Smooth muscle cell of the coronary artery (primary cell): ENCODE measurements at places on chromosomes 3 and 15. TPM values are rescaled to one million over a fixed set of nuclear protein-coding genes. Genes with fewer than 3 reads are reported as not detected.

Gene IL17RD
- 2.7 and 3.6 TPM in 2 replicates for total RNA-seq

Gene CHD2
- total RNA-seq: 54.0 and 147 TPM in 2 replicates

Gene ZNF860
- under 0.01 and 0.38 TPM in 2 replicates for total RNA-seq

Gene THBS1
- total RNA-seq: 925 and 3,043 TPM in 2 replicates

Gene TMOD3
- total RNA-seq: 23.3 and 43.1 TPM in 2 replicates

Gene GPR87
- total RNA-seq: not detected in 2 replicates

Gene CHMP2B
- 7.4 and 19.4 TPM in 2 replicates for total RNA-seq

Gene CHDH
- total RNA-seq: under 0.01 and 0.59 TPM in 2 replicates

Gene CPB1
- total RNA-seq: not detected in 2 replicates

Gene ATP10A
- total RNA-seq: 4.4 and 5.5 TPM in 2 replicates

Gene GOLGA8J
- 0.08 and 0.12 TPM in 2 replicates for total RNA-seq

Gene GATA2
- 0.12 and 2.9 TPM in 2 replicates for total RNA-seq

Gene NRG4
- total RNA-seq: not detected in 2 replicates

Gene LPCAT4
- 6.8 and 7.7 TPM in 2 replicates for total RNA-seq

Gene GPR62
- total RNA-seq: under 0.01 TPM in 1 of 2 replicates, not detected in the other

Gene PPARG
- 3.3 and 27.5 TPM in 2 replicates for total RNA-seq

Gene LRRC2
- total RNA-seq: 2.0 and 4.7 TPM in 2 replicates

Gene TM4SF4
- total RNA-seq: 1.2 TPM in 1 of 2 replicates, not detected in the other

Gene SLC22A13
- total RNA-seq: 0.15 and 0.94 TPM in 2 replicates

Gene GALNT15
- 0.23 and 17.0 TPM in 2 replicates for total RNA-seq

Gene PROS1
- total RNA-seq: 30.1 and 34.4 TPM in 2 replicates

Gene CELF6
- 0.15 and 0.35 TPM in 2 replicates for total RNA-seq

Gene P2RY1
- 0.08 and 0.35 TPM in 2 replicates for total RNA-seq

Gene SLC2A2
- not detected in 2 replicates for total RNA-seq

Gene KIF7
- total RNA-seq: 10.7 and 13.2 TPM in 2 replicates

Gene GP5
- 0.83 TPM in 1 of 2 replicates, not detected in the other for total RNA-seq

Gene TOP2B
- 34.8 and 81.4 TPM in 2 replicates for total RNA-seq

Gene DUOX1
- total RNA-seq: 0.08 and 0.59 TPM in 2 replicates

Gene LMOD3
- not detected in 2 replicates for total RNA-seq

Gene CCR8
- total RNA-seq: not detected in 2 replicates

Gene UTS2B
- total RNA-seq: 0.23 and 0.38 TPM in 2 replicates

Gene PLA2G4F
- not detected in 2 replicates for total RNA-seq

Gene MESP2
- total RNA-seq: 0.15 and 1.6 TPM in 2 replicates

Gene NR1I2
- total RNA-seq: 0.08 TPM in 1 of 2 replicates, not detected in the other

Gene FETUB
- total RNA-seq: not detected in 2 replicates

Gene XIRP1
- total RNA-seq: not detected in 2 replicates

Gene NOX5
- 0.08 and 0.12 TPM in 2 replicates for total RNA-seq

Gene MAGI1
- 25.5 and 35.1 TPM in 2 replicates for total RNA-seq

Gene TLR9
- under 0.01 TPM in 1 of 2 replicates, not detected in the other for total RNA-seq

Gene GRIP2
- 0.08 and 0.47 TPM in 2 replicates for total RNA-seq

Gene IL5RA
- total RNA-seq: not detected in 2 replicates

Gene A4GNT
- not detected in 2 replicates for total RNA-seq
